ENCODE measurements at places on chromosomes 7 and 10.
A peak's percentile ranks its signal among the peaks of the same experiment; 100 is the strongest.

- DNase-seq, result no peak
Observed at GRCh38 chr7:121591926-121592325, 195.8 kb upstream of the FAM3C start.

- peak; percentile 22 for DNase-seq
Observed at GRCh38 chr10:69362471-69362954, 54.2 kb downstream of the TACR2 start.

- no peak for DNase-seq
Observed at GRCh38 chr7:96440328-96440727, 118.4 kb upstream of the SLC25A13 start.

GRCh38 chr10:74825371-74826141 is 844 bp upstream of the KAT6B start:
- peak; percentile 53 for DNase-seq

DNA sequence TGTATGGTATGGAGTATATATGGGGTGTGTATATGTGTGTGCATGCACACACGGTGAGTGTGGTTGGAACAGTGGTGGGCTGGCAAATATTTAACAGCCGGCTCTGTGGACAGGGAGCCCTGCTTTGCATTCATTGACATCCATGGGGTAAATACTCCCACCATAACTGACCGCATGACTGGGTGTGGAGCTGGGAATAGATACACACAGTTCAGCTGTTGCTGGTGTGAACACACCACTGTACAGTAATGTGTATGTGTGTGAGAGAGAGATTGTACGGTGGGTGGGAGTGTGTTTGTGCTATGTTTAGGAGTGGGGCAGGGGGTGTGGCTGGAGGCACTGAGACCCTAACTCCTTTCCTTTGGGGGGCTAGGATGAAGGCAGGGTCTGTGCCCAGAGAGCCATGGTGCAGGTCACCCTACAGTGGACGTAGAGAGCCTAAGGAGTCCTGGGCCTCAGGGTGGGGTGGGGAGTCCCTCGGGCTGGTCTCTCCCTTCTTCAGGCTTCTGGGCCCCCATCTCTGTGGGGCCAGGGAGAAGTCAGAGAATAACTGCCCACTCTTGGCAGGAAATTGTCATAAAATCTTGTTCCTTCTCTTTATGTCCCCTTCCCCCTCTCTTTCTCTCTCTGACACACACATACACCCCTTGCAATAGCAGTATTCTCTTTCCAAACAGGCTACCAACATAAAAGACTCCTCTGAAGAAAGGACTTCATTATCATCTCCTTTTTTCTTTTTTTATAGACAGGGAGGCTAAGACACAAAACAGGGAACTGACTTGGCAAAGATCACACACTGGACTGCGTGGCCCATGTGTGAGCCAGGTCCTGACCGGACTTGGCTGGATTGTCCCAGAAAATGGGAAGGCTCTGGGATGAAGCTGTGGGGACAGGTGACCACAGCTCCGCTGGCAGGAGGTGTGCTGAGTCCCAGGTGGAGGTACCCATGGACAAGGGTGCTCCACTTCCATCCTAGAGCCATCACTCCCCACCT is 3.2 kb downstream of the SFRP5 start:
- DNase-seq, result no peak

DNA sequence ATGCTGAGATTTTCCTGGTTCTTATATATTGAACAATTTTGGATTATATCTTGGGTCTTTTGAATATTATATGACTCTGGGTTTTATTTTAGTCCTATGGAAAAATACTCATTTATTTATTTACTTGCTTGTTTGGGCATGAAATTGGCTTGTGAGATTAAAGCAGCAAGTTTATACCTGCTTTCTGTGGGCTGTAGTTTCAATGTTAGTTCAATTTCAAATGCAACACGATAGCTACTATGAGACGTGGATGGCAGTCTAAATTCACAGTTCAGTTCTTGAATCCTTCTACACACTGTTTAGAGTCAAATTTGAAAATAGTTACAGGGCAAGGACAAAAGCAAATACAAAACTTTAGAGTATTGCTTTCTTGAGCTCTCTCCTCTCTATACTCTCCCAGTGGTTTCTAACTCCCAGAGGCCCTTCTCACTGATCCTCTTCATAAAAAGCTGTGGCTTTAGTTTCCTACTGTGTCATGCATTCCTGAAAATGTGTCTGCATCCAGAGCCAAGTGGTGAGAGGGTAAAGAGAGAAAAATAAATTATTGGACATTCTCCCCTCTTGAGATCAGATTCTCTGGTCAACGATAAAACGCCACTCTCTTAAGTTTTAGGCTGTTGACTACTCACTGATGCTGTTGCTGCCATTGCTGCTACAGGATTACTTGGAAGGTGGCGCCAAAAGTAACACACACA is 34.4 kb downstream of the POLR1F start:
- DNase-seq, result peak; percentile 70

DNA sequence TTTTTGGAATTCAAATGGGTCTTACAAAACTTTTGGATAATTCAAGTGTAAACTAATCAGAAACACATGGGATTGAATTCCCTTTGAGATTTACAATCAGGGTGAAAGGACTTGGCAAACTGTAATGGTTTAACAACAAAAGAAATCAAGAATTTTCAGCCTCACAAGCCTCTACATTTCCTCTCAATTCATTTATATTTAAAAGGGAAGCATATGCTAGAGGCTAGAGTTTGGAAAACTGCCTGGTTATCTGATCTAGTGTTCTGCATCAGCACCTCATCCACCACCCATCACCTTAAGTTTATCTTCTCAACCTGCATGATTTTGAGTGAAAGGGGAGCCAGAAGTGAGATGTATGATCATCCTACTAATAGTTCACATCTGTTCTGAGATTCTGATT is 120.7 kb downstream of the TES start:
- DNase-seq, result peak; percentile 90

GRCh38 chr10:91163869-91164474 is 56.5 kb upstream of the PCGF5 start:
- DNase-seq, result peak; percentile 75

DNA sequence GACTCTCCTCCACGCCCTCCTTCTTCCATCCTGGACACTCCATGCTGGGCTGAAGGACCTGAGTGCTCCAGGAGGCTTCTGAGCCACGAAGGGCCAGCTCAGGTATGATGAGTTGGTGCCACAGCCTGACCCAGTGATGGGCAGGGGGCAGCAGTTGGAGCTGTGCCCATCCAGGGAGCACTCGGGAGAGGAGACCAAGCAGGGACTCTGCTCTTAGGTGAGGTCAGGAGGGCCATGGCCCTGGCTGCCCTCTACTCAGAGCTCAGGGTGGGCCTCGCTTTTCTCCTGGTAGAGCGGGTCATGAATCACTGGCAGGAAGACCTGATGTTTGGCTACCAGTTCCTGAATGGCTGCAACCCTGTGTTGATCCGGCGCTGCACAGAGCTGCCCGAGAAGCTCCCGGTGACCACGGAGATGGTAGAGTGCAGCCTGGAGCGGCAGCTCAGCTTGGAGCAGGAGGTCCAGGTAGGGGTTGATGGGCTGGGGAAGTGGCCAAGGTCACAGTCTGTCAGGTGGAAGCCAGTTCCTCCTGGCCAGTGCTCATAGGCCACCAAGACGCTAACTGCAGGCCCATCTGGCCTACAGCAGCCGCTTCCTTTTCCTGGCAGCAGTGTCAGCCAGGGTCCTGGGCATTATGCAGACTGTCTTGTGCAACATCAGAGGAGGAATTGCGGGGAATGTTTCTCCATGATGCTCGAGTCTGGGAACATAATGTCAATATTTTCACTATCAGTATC is 50.8 kb downstream of the ALOX5 start:
- DNase-seq, result no peak

- peak; percentile 67 for DNase-seq
Observed at GRCh38 chr10:76558586-76558985, 1079.0 kb downstream of the KCNMA1 start.

DNA sequence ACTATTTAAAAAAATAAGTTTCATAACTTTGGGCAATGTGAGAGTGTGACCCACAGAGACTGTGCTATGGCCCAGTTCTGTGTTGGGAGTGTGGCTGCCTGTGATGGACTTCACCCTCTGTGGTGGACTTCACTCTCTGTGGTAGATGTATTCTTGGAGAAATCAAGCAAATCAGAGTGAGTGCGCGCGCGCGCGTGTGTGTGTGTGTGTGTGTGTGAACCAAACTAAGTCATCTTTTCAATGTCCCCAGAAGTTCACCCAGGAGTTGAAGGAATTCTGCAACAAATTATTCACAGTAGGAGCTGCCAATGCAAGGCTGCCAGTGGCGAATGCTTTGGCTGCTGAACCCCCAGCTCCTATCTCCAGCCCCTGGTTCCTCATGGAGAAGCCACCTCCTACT is 184.5 kb downstream of the ADAM12 start:
- no peak for DNase-seq

DNA sequence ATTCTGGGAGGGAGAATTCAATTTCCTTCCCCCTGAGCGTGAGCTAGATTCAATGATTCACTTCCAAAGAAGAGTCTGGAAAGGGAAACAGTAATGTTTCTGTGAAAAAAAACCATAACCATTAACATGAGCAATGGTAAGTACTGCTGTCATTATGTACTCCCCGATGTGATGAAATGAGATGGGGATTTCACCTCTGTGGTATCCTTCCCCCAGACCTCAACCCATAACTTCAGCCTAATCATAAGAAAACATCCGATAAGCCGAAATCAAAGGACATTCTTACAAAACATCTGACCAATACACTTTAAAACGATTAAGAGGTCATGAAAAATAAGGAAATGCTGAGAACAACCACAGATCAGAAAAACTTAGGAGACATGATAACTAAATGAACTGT is 27.2 kb downstream of the EZH2 start:
- DNase-seq, result no peak

GRCh38 chr10:130380056-130380455 is 243.9 kb downstream of the GLRX3 start:
- no peak for DNase-seq

GRCh38 chr7:98126311-98127142 is 19.9 kb downstream of the LMTK2 start:
- DNase-seq, result peak; percentile 44

DNA sequence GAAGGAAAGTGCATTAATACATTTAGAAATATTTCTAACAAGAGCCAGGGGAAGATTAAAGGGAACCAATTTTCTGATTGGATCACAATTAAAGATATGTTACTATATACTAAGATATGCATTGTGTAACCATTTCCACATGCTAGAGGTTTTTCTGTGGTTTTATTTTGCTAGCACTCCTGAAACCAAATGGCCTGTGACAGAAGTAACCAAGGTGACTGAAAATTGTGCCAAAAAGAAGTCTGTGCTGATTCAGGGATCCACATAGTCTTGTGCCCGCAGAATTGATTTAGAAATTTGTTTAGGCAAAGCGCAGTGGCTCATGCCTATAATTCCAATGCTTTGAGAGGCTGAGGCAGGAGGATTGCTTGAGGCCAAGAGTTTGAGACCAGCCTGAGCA is 1.8 kb downstream of the CC2D2B start:
- no peak for DNase-seq

- DNase-seq, result no peak
Observed at GRCh38 chr7:39958038-39958437, 8.0 kb downstream of the CDK13 start.

- DNase-seq, result no peak
Observed at GRCh38 chr7:84245835-84246234, 51.2 kb upstream of the SEMA3A start.

GRCh38 chr7:142913051-142913450 is 20.5 kb downstream of the TRPV5 start:
- DNase-seq, result no peak

DNA sequence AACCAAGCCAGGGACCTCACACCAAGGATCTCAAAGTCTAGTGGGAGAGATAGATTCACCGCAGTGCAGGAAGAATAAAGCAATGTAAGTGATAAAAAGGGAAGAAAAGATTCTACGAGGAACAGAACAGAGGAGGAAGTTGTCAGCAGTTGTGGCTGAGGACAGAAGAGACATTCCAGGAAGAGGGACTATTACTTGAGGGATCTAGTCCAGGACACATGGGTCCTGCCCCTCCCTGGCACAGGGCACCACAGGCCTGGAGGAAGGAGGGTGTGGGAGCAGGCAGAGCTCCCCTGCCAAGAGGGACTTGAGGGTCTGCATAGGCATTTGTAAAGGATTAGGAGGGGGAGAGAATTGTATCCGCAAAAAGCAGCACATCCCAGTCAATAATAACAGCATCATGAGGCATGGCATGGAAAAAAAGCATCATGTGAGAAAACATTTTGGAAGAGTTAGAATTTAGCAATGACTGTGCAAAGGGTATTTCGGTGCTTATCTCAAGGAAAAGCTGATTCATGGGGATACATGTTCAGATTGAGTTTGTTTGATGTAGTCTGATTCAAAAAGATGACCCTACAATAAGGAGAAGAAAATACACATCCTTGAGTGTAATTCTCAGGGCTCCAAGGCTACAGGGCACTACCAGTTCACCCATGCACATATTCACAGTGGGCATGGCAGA is 12.7 kb downstream of the C10orf71 start:
- no peak for DNase-seq

DNA sequence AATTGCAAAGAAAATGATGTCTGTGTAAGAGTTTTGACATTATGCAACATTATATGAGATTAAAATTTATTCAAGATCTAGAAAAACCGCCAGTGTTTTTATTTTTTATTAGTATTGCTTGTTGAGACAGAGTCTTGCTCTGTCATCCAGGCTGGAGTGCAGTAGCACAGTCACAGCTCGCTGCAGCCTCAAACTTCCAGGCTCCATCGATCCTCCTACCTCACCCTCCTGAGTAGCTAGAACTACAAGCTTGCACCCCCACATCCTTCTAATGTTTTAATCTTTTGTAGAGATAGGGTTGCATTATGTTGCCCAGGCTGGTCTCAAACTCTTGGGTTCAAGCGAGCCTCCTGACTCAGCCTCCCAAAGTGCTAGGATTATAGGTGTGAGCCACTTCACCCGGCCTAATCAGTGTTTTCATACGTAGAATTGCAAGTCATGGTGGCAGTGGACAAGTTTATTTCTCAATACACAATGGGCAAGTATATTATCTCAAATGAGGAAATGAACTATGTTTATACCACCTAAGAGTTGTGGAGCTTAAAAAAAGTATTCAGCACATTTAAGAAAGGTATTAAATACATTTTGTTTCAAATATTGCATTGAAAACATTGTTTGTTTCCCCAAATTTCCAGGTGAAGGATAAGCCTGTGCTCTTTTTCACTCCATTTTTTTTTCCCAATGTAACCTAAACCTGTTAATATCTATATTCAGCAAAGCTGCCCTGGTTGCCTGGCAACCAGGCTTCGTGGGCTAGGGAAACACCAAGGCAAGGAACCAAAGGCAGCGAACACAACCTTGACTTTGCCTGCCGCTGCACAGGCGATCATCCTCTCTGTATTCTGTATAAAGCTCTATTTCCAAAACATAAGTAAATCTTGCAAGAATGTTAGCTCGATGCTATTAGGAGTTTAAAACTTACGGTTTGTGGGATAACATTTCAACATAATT is 163.9 kb downstream of the CACNB2 start:
- no peak for DNase-seq
